ENCODE measurements at places on chromosomes 3 and 15. TPM values are rescaled to one million over a fixed set of nuclear protein-coding genes. Genes with fewer than 3 reads are reported as not detected.

GRCh38 chr3:37855363-37855970, 6.2 kb upstream of the CTDSPL start:
- peaks cover 4% of the 10 kb centered on the region for H3K36me3 ChIP-seq
- H3K27me3 ChIP-seq: no peaks in the 10 kb centered on the region
- no peak overlapping the region for H3K27ac ChIP-seq
- DNase-seq: peak; percentile 95

DNA sequence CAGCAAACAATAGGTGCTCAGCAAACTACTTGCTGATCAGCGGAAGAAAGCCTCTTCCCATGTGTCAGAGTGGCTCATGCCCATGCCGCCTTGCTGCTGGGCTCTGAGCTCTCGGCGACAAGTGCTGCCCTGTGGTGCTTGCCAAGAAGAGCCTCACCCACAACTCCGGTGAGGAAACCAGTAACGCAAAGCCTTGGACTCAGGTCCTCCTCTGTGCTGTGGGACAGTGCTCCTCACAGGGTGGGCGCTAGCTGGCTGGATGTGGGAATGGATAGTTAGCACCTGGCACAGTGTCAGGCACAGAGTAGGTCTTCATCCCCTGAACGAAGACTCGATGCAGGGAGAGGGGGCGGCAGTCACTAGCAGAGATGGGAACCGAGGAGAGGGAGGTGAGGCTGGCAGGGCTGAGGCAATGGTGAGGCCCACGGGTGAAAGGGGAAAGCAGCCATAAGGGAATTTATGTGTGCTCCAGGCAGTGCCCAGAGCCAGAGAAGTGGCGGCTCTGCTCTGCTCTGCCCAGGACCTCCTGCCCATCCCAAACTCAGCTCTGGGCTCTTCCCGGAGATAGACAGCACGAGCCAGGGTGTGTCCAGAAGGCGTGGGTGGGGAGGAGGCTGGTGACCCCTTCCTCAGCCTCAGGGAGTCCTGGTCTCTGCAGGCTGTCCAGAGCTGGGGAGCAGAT, 55.7 kb downstream of the IQSEC1 start:
- peaks cover 18% of the 10 kb centered on the region for H3K4me1 ChIP-seq
- no peak overlapping the region for H3K4me3 ChIP-seq
- no peaks in the 10 kb centered on the region for H3K36me3 ChIP-seq
- peak overlapping the region; percentile 9 for H3K27ac ChIP-seq

DNA sequence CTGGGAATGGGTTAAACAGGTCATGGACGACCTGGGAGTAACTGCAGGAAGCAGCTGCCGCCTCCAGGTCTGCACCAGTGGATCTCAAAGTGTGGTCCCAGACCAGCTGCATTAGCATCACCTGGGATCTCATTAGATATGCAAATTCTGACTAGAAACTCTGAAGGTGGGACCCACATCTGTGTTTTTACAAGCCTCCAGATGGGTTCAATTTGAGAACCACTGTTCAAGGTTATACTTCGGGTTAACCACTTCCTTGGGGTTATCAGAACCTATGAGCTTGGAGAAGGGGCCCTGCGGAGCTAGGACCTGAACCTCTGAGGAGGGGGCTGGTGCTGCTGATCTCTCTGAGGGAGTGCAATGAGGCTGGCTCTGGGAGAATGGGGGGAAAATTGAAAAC, 324.8 kb upstream of the CTDSPL start:
- peaks cover 11% of the 10 kb centered on the region for H3K36me3 ChIP-seq
- no peak overlapping the region for H3K4me3 ChIP-seq
- H3K4me1 ChIP-seq: peaks cover 9% of the 10 kb centered on the region

DNA sequence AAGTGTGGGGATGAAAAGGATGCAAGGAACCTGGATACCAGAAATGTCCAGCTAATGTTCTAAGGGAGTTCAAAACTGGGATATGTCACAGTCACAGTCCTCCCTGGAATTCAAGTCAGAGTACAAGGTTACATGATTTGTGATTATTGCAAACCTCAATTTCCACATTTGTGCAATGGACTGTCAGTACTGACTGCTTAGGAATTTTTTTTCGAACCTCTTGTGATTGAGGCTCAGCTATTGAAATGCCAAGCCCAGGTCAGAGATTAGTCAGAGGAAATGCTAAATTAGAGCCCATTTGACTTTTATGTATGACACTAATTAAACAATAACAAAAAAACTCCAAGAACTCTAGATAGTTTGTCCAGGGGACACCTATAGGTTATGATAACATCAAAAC, 210.2 kb downstream of the THSD4 start:
- no peaks in the 10 kb centered on the region for H3K27me3 ChIP-seq
- H3K4me3 ChIP-seq: no peak overlapping the region
- no peaks in the 10 kb centered on the region for H3K36me3 ChIP-seq
- H3K27ac ChIP-seq: no peak overlapping the region
- DNase-seq: no peak

- no peak overlapping the region for H3K4me3 ChIP-seq
- DNase-seq: no peak
- H3K27ac ChIP-seq: peak overlapping the region; percentile 84
- no peaks in the 10 kb centered on the region for H3K36me3 ChIP-seq
Measured at GRCh38 chr3:108300103-108300849, 3.9 kb downstream of the HHLA2 start.

GRCh38 chr15:81373775-81374395, at the start of gene TMC3:
Gene TMC3 (minus strand): TSS chr15:81374213. CDS start chr15:81374077, 136 bp downstream.
- H3K4me3 ChIP-seq: no peak within 1 kb of the TSS
- H3K36me3 ChIP-seq: no peaks in the 10 kb centered on the region
- no peak for DNase-seq
- H3K27ac ChIP-seq: no peak within 1 kb of the TSS
- H3K27me3 ChIP-seq: no peaks in the 10 kb centered on the region
- peaks cover 4% of the 10 kb centered on the region for H3K4me1 ChIP-seq

DNA sequence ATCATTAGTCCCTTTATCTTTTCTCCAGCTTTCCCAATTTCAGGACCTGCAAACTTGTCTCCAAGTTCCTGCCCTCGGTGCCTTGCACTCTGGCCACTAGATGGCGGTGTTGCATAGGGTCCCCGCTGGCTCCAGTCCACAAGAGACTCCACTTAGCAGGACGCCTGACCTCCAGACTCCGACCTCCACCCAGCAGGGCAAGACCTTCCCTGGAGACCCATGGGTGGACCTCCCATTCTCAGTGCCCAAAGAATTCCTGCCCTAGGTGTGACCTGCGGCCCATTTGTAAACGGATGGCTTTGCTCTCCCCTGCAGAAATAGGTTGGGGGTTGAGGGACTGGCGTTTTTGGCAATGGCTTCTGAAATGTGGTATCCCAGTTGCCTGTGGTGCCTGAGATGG, 82.6 kb downstream of the LSM3 start:
- no peaks in the 10 kb centered on the region for H3K4me1 ChIP-seq
- no peaks in the 10 kb centered on the region for H3K36me3 ChIP-seq
- H3K27ac ChIP-seq: no peak overlapping the region
- DNase-seq: peak; percentile 91

GRCh38 chr3:143885780-143886427, 37.6 kb upstream of the SLC9A9 start:
- no peaks in the 10 kb centered on the region for H3K4me1 ChIP-seq
- H3K36me3 ChIP-seq: no peaks in the 10 kb centered on the region
- no peak overlapping the region for H3K4me3 ChIP-seq

DNA sequence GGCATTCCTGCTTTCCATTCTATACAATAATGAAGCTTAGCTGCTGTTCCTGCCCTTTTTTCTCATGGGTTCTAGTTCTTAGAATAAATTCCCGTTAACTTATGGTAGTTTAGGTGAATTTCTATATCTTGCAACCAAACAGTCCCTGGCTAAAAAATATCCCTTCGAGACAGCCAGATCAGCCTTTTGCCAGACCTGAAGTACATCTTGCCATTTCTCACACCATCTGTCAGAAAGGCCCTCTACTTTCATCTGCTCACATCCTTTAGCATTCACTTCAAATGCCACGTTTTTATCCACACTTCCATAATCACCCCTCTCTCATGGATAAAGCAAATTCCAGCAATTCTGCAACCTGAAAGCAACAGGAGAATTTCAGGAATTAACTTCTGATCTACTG, 145.4 kb downstream of the GAP43 start:
- no peak overlapping the region for H3K4me3 ChIP-seq
- no peaks in the 10 kb centered on the region for H3K36me3 ChIP-seq
- DNase-seq: no peak
- H3K27ac ChIP-seq: no peak overlapping the region
- H3K4me1 ChIP-seq: peaks cover 6% of the 10 kb centered on the region
- no peaks in the 10 kb centered on the region for H3K27me3 ChIP-seq

DNA sequence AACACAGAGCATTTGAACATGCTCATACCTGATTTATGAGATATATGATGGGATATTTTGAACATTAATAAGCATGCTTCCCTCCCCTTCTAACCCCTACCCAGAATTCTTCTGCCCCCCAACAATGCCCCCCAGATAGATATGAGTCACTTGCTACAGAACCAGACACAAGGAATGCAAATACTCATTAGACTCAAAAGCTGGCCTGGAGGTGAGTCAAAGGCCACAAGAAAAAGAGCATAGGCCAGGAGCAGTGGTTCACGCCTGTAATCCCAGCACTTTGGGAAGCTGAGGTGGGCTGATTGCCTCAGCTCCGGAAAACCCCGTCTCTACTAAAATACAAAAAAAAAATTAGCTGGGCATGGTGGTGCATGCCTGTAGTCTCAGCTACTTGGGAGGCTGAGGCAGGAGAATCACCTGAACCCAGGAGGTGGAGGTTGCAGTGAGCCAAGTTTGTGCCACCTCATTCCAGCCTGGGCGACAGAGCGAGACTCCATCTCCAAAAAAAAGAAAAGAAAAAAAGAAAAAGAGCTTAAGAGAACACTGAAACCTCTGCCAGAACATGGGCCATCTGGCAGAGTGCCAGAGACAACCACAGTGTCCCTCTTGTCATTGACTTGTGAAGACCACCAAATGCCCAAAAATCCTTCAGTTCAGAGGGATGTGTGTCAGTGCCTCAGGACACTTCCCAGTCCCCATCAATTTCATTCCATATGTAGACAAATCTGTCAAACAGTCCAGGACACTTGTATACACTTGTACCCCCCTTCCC, 3.9 kb upstream of the SH3GL3 start:
- no peak for DNase-seq
- H3K4me1 ChIP-seq: peaks cover 13% of the 10 kb centered on the region
- peaks cover 14% of the 10 kb centered on the region for H3K27me3 ChIP-seq

GRCh38 chr3:187954516-187954872, 199.5 kb upstream of the LPP start:
- H3K4me3 ChIP-seq: no peak overlapping the region
- no peak overlapping the region for H3K27ac ChIP-seq
- no peaks in the 10 kb centered on the region for H3K36me3 ChIP-seq

DNA sequence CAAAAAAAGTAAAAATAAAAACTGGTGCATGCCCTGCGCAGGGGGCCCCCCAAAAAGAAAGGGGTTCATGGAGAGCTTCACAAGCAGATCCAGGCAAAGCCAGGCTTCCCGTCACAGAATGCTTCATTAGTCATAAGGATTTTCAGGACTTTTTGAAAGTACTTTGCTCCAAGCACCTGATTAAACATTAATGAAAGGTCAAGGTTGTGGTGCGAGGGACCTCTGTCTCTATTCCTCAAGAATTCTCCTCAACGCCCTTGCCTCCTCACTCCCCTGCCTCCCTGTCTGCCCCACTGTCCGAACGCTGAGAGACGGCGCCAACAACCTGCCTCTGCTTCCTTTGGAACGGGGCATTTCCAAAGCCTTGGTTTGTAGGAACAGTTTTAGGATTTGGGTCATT, 240.1 kb upstream of the IGF1R start:
- peaks cover 40% of the 10 kb centered on the region for H3K27me3 ChIP-seq
- no peak for DNase-seq
- H3K27ac ChIP-seq: no peak overlapping the region
- H3K36me3 ChIP-seq: no peaks in the 10 kb centered on the region
- H3K4me1 ChIP-seq: no peaks in the 10 kb centered on the region
- no peak overlapping the region for H3K4me3 ChIP-seq

DNA sequence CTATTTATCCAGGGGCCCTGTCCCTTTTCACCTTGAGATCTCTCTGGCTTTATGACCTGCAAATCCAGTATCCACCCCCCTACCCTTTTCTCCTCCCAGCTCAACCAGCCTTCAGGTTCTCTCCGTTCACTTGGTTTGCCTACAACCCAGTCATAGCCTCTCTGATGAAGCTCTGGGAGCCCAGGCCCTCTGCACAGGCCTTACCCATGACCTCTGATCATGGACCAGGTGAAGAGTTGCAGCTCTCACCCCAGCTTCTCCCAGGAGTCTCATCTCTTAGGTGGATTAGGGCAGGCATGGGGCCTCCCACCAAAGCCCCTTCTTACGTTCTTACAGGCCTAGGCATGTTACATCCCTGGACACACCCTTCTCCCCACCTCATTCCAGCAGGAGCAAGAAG, 59.8 kb downstream of the EXOG start:
- H3K36me3 ChIP-seq: no peaks in the 10 kb centered on the region
- no peak for DNase-seq
- peaks cover 10% of the 10 kb centered on the region for H3K27me3 ChIP-seq
- no peaks in the 10 kb centered on the region for H3K4me1 ChIP-seq
- H3K27ac ChIP-seq: no peak overlapping the region

DNA sequence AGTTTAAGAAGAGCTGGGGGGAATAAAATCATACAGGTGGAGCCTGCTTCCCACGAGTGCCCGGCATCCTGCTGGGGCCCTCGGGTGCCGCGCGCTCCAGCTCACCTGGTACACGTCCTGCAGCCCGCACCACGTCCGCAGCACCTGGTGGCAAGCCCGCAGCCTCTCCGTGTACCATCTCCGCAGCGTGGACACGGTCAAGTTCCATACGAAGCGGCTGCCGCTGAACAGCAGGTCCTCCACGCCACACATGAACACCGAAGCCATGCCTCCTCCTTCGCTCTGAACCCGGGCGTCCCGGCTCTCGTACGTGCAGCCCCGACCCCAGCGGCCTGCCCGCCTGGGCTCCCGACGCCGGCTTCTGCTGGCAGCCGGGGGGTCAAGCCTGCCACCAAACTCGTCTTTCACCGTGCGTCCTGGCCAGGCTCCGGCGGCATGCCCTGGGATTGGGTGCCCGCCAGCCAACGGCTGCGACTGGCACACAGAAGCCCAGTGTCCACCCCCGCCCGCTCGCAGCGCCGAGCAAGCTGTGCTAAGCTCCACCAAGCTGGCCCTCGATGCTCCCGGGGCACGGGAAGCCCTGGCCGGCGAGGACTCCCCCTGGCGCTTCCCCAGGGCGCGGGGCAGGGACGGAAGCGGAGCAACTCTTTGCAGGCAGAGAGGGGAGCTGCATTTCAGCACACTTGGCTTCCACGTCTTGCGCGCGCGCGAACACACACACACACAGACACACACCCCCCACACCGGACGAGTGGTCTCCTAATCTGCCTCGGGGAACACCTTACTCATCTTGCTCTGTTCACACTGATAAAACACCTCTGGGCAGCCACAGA, at the start of gene FRMD4B:
Gene FRMD4B (minus strand): TSS at position 366 of the 833 bp plus-strand sequence. CDS start 99 bp downstream, at position 267.
- H3K4me1 ChIP-seq: peaks cover 18% of the 10 kb centered on the region
- DNase-seq: peak; percentile 52
- no peak within 1 kb of the TSS for H3K27ac ChIP-seq
- peaks cover 82% of the 10 kb centered on the region for H3K27me3 ChIP-seq
- H3K4me3 ChIP-seq: peak within 1 kb of the TSS; percentile 66
- H3K36me3 ChIP-seq: no peaks in the 10 kb centered on the region

- H3K27me3 ChIP-seq: no peaks in the 10 kb centered on the region
- no peak overlapping the region for H3K4me3 ChIP-seq
- peaks cover 35% of the 10 kb centered on the region for H3K4me1 ChIP-seq
- no peak for DNase-seq
- H3K36me3 ChIP-seq: no peaks in the 10 kb centered on the region
Measured at GRCh38 chr3:64824394-64824909, 136.7 kb upstream of the ADAMTS9 start.

ITIH1 gene
- not detected for total RNA-seq

MUSTN1 gene
- not detected for total RNA-seq

MB21D2 gene
- total RNA-seq: 9.1 TPM

FETUB gene
- total RNA-seq: not detected

CNTN3 gene
- total RNA-seq: 1.5 TPM
